ENCODE measurements at places on chromosomes 6 and 20. TPM values are rescaled to one million over a fixed set of nuclear protein-coding genes. Genes with fewer than 3 reads are reported as not detected.

The DPPA5 gene
- total RNA-seq, result not detected

The SPEF1 gene
- not detected for total RNA-seq

The MEP1A gene
- total RNA-seq, result not detected

The AGER gene
- 29.4 TPM for total RNA-seq

The TRIM10 gene
- not detected for total RNA-seq

The MYB gene
- 27.7 TPM for total RNA-seq

The BPIFB2 gene
- not detected for total RNA-seq

Measured in activated CD4-positive, alpha-beta memory T cell treated with anti-CD3 and anti-CD28 coated beads, Interleukin-2, amount 10 ng/mL, durations not matched to agents 7 days and 5 days (primary cell).